ENCODE measurements at places on chromosomes 4 and X.

- DNase-seq = no peak
Observed at GRCh38 chr4:110769578-110769977, 146.7 kb upstream of the PITX2 start.

DNA sequence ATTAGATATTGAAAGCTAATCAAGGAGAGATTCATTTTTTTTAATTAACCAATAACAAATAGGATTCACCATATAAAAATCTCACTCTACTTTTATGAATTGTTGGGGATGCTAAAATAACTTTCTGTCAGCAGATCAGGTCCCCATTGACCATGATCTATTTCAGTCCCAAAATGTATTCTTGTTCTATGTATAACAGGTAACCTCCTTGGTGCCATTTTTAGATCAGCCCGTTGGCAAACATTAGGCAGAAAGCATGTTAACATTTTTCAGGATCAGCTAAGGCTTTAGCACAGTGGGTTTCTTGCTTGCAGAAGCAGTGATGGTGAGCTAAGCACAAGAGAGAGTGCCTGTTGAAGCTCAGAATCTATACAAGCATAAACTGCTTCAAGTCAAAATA lies 40.8 kb upstream of the COX7B2 start:
- no peak for DNase-seq

GRCh38 chr4:173288698-173289352 lies 45.3 kb downstream of the HMGB2 start:
- DNase-seq = no peak

GRCh38 chr4:159946983-159947615 lies 844.2 kb downstream of the RAPGEF2 start:
- no peak for DNase-seq
